ENCODE measurements at places on chromosomes 1 and 21. TPM values are rescaled to one million over a fixed set of nuclear protein-coding genes. Genes with fewer than 3 reads are reported as not detected.

- DNase-seq, result no peak
Measured at GRCh38 chr1:76274718-76275117, 200.2 kb downstream of the ST6GALNAC3 start.

DNA sequence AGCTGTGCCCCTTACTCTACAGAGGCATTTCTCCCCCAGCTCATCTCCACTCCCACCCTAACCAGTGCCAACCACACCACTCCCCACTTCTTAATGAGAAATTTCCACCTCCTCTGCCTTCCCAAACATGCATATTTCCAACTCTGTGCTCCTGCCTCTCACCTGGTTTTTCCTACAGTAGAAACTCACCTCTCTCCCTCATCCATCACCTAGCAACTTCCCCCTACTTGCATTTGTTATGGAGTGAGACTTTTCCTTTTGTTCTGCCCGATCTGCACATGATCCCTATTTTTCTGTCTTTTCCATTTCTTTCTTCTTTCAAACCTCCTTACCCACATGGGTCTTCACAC lies 11.9 kb downstream of the RGS8 start:
- no peak for DNase-seq

DNA sequence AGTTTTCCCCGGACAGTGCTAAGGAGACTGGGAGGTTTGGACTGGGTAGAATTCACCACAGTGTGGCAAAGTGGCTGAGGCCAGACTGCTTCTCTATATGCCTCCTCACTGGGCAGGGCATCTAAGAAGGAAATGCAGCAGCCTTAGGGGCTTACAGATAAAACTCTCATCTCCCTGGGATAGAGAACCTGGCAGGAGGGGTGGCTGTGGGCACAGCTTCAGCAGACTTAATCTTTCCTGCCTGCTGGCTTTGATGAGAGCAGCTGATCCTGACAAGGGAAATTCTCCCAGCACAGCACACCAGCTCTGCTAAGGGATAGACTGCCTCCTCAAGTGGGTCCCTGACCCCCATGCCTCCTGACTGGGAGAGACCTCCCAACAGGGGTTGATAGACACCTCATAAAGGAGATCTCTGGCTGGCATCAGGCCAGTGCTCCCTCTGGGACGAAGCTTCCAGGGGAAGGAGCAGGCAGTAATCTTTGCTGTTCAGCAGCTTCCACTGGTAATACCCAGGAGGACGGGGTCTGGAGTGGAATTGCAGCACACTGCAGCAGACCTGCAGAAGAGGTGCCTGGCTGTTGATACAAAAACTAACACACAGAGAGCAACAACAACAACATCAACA lies 25.2 kb downstream of the KIFAP3 start:
- no peak for DNase-seq

- DNase-seq, result no peak
Measured at GRCh38 chr1:105632342-105633196, 1423.9 kb upstream of the PRMT6 start.

DNA sequence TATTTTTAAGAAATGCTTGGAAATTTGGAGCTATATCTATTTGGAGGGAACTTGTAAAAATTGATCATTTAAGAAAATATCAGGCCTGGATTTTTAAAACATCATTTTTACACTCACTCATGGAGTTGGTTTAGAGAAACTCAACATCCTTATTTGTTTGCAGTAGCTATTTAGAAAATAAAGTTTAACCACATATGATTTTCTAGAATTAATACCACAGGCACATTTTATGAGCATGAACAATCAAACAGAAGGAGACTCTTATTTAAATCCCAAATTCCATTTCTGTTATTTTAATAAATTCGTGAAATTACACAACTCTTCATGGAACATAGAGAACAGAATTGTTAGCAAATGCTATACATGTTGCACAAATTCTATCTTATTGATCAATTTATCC lies 3.2 kb downstream of the CDKN2C start:
- no peak for DNase-seq

DNA sequence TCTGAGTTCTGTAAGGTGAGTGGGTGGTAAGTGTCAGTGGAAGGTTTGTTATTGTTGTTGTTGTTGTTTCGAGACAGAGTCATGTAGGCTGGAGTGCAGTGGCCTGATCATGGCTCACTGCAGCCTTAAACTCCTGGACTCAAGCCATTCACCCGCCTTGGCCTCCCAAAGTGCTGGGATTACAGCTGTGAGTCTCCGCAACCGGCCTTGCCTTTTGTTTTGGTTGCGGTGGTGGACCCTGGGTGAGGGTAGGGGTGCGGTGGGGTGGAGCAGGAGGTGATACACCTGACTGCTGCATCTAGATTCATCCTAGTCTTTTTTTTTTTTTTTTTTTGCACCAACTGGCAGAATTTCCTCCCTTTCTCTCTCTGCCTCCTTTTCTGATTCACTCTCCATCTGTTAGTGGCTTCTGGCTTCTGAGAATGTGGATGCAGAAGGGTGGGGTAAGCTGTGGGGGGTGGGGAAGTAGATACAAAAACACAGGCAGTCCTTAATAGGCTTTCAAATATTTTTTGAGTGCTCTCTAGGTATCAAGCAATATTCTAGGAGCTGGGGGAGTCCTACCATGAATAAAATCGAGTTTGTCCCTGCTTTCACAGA lies 4.6 kb upstream of the GMEB1 start:
- no peak for DNase-seq

GRCh38 chr1:38179483-38179882 lies 132.9 kb upstream of the POU3F1 start:
- DNase-seq, result no peak

- DNase-seq, result no peak
Measured at GRCh38 chr1:115400426-115400825, 62.4 kb upstream of the NGF start.

The HSF2BP gene
- 1.9 TPM for total RNA-seq

The SHE gene
- total RNA-seq, result 0.49 TPM

The UBIAD1 gene
- 32.9 TPM for total RNA-seq

Measured in activated T-cell treated with anti-CD3 and anti-CD28 coated beads, Interleukin-2, amount 50 U/mL, for 72 hours (primary cell).